ENCODE measurements at places on chromosomes 16 and 17.

- no peak for DNase-seq
These were observed 82.9 kb downstream of the ZNF778 start for GRCh38 chr16:89300311-89300975.

GRCh38 chr16:68197250-68197649 lies 38.7 kb downstream of the ESRP2 start:
- no peak for DNase-seq

GRCh38 chr16:64065523-64065922 lies 1056.3 kb downstream of the CDH11 start:
- no peak for DNase-seq

GRCh38 chr16:12240036-12240435 lies 263.5 kb downstream of the SNX29 start:
- no peak for DNase-seq

GRCh38 chr16:30079480-30079879 lies 3.7 kb downstream of the PPP4C start:
- no peak for DNase-seq

GRCh38 chr17:73360961-73361761 lies 49.4 kb upstream of the CDC42EP4 start:
- no peak for DNase-seq

DNA sequence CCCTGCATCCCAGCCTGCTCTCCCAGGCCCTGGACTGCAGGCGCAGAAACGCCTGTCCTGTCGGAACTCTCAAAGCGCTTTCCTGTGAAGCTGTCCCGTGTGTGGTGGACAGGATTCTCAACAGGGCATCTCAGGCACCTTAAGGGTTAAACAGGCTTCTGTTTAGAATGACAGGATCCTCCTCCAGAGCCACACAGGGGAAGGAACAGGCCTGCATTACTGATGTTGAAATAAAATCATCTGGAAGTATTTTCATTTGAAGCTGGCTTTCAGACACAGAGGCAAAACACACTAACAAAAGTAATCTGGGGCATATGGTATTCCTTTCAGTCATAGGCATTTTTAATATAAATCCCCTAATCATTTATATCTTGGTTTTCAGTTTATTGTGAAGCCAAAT lies 7.4 kb downstream of the HS3ST3A1 start:
- no peak for DNase-seq

- DNase-seq, result no peak
These were observed 15.3 kb upstream of the TRIM37 start for GRCh38 chr17:59121901-59122480.

DNA sequence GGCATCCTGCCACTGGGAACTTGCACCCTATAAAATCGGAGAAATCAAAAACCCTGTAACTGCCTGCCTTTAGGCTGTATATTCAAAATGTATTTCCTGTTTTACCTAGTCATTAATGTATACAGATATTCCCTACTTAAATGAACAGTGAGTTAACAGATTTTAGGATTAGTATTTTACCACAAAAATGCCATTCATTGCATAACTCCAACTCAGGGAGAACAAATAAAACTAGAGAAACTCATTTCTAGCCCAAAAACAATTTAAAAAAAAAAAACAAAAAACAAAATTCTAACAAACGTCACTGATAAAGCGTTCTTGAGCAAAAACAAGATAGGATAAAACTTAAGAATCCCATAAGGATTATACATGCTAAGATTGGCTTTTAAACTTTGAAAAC lies 3.7 kb upstream of the DHX33 start:
- no peak for DNase-seq

DNA sequence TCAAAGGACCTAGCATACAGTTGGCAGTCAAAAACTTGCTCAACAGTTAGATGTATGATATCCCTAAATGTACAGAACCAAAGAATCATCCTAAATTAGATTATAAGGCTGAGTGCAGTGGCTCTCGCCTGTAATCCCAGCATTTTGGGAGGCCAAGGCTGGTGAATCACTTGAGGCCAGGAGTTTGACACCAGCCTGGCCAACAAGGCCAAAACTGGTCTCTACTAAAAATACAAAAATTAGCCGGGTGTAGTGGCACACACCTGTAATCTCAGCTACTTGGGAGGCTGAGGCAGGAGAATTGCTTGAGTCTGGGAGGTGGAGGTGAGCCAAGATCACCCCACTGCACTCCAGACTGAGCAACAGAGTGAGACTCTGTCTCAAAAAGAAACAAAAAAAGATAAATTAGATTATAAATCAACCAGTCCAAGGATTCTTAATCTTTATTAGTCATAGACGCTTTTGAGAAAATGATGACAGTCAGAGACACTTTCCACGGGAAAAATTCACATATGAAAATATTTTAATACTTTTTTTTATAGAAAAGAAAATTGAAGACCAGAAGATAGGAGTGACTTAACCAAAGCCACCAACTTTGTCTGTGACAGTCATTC lies 77.6 kb downstream of the MMD start:
- no peak for DNase-seq

GRCh38 chr17:27976331-27976730 lies 66.1 kb upstream of the NLK start:
- no peak for DNase-seq

DNA sequence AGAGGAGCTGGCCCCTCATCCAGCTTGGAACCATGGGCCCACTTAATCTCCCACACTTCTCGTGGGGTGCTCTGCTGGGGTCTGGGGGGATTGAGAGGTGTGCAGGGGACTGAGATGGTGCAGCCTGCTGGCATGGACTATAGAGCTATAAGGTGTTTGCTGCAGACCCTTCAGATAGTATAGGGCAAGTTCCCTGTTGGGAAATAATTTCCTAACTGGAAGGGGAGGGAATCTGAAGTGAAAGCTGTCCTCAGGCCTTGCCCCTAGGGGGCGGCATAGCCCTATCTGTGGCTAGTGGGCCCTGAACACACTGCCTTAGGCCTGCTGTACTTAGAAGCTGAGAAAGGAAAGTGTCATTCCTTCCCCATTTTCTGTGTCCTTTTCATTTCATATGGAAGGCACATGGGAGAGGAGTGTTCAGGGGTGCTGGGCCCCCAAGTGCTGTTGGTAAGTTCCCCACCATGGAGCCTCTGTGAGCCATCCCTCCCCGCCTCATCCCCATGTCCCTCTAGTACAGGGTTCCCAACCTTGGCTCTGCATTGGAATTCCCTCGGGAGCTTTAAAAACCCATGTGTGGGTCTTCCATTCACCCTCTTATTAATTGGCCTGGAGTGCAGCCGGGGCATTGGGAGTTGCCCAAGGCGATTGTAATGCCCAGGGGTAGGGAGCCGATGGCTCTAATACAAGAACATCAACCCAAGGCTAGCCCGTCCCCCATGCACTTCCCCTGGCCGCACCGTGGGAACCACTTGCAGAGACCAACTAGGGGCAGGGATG lies 19.7 kb downstream of the GOSR2 start:
- DNase-seq, result peak; percentile 29

GRCh38 chr17:72967977-72968585 lies 124.4 kb downstream of the SLC39A11 start:
- no peak for DNase-seq

- DNase-seq, result no peak
These were observed 76.4 kb downstream of the KCNJ12 start for GRCh38 chr17:21452377-21453143.

GRCh38 chr17:27345141-27345904 lies 51.4 kb downstream of the WSB1 start:
- DNase-seq, result no peak

- no peak for DNase-seq
These were observed 32.1 kb downstream of the NDE1 start for GRCh38 chr16:15682105-15682570.

DNA sequence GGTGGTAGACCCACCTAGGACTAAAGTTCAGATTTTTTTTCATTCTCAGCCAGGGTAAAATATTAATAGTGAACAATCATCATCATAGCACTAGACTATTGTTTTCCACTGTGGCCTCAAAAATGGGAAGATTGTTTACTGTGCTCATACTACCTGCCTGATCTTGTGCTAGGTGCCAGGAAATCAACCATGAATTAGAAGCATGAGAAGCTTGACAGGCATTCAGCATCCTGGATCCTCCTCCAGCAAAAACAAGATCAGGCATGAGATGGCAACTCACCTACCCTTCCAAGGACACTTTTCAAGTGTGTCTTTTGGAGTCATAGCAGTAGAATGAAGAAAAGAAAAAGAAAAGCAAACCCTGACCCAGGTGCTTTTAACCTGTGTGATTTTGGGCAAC lies 174.2 kb downstream of the CYLD start:
- no peak for DNase-seq

DNA sequence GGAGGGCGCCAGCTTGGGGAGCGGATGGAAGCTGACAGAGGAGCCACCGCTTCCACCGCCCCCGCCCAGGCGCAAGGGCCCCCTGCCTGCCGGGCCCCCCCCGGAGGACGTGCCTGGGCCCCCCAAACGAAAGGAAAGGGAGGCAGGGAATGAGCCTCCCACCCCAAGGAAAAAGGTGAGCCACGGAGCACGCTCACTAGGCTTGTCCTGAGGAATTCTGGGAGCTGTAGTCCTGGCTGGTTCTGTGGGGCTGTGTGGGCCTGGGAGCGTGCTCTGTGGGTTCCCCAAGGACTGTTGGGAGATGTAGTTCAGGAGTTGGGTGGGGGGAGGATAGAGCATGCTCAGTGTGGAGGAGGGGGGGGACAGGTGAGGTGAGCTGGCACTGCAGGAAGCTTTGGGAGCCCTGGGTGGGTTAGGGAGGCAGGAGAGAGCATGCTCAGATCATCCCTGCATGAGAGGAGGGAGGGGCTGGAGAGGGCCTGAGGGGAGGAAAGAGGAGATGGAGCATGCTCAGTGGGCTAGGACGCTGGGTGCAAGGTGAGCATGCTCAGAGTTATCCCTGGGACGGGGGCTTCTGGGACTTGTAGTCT lies 4.5 kb downstream of the FBXL19 start:
- no peak for DNase-seq
